ENCODE measurements at places on chromosomes 11 and 22. TPM values are rescaled to one million over a fixed set of nuclear protein-coding genes. Genes with fewer than 3 reads are reported as not detected.
A peak's percentile ranks its signal among the peaks of the same experiment; 100 is the strongest.

Gene PTPRCAP
- polyA plus RNA-seq, result 0.56 TPM

Gene GLYATL1B
- not detected for polyA plus RNA-seq

Gene SYT12
- 0.01 TPM for polyA plus RNA-seq

DNA sequence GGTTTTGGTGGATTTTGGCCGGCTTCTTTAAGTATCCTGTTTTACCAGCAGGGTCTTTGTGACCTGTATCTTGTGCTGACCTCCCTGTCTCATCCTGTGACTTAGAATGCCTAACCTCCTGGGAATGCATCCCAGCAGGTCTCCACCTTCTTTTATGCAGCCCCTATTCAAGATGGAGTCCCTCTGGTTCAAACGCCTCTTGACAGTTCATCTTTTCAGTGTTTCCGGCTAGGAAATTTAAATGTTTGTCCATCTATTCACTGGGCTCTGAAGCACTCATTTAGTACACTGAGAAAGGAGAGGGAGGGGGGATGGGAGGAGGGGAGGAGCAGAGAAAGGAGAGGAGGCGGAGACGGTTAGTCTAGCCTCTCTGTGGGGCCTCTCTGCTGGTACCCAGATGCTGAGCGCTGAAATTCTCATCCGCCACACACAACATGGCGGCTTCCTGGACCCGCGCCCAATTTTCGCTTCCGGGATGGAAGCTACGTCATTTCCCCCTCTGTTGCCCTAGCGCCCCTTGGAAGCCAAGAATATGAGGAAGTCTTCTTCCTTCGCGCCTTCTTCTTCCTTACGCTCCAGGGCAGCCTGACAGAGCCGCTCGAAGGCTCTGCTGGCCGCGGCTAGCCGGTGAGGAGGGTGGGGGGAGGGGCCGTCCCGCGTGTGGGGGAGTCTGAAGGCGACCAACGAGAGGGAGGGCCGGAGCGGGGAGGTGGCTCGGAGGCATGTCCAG lies 69.0 kb upstream of the SYT13 start:
- H3K27ac ChIP-seq, result no peak overlapping the region
- no peak overlapping the region for H3K4me3 ChIP-seq
- H3K27me3 ChIP-seq, result no peaks in the 10 kb centered on the region
- no peak for DNase-seq
- H3K36me3 ChIP-seq, result no peaks in the 10 kb centered on the region

- no peaks in the 10 kb centered on the region for H3K27me3 ChIP-seq
- DNase-seq, result no peak
- H3K27ac ChIP-seq, result no peak overlapping the region
- peaks cover 29% of the 10 kb centered on the region for H3K4me1 ChIP-seq
- peaks cover 66% of the 10 kb centered on the region for H3K36me3 ChIP-seq
- no peak overlapping the region for H3K4me3 ChIP-seq
Measured at GRCh38 chr11:75280770-75281468, 40.3 kb downstream of the TPBGL start.

GRCh38 chr22:47402876-47403525 lies 640.6 kb downstream of the TBC1D22A start:
- no peak overlapping the region for H3K4me3 ChIP-seq
- H3K27me3 ChIP-seq, result peaks cover 2% of the 10 kb centered on the region
- H3K4me1 ChIP-seq, result no peaks in the 10 kb centered on the region
- no peaks in the 10 kb centered on the region for H3K36me3 ChIP-seq
- no peak overlapping the region for H3K27ac ChIP-seq
- no peak for DNase-seq

GRCh38 chr11:62419314-62419929 lies 589 bp downstream of the SCGB1A1 start:
- H3K27ac ChIP-seq, result no peak overlapping the region
- H3K4me3 ChIP-seq, result no peak overlapping the region
- H3K4me1 ChIP-seq, result peaks cover 30% of the 10 kb centered on the region
- no peak for DNase-seq
- H3K27me3 ChIP-seq, result no peaks in the 10 kb centered on the region

GRCh38 chr22:31148953-31149627 lies 8.8 kb upstream of the PLA2G3 start:
- H3K4me3 ChIP-seq, result no peak overlapping the region
- peaks cover 5% of the 10 kb centered on the region for H3K27me3 ChIP-seq
- peak; percentile 64 for DNase-seq
- peaks cover 27% of the 10 kb centered on the region for H3K4me1 ChIP-seq
- H3K36me3 ChIP-seq, result no peaks in the 10 kb centered on the region
- no peak overlapping the region for H3K27ac ChIP-seq

GRCh38 chr11:57424792-57425564 lies 1.9 kb downstream of the SLC43A3 start:
- peaks cover 45% of the 10 kb centered on the region for H3K4me1 ChIP-seq
- DNase-seq, result peak; percentile 20
- no peak overlapping the region for H3K4me3 ChIP-seq
- peaks cover 2% of the 10 kb centered on the region for H3K27me3 ChIP-seq

GRCh38 chr22:29755889-29756288 lies 10.9 kb downstream of the ZMAT5 start:
- DNase-seq, result no peak
- H3K4me3 ChIP-seq, result no peak overlapping the region
- H3K36me3 ChIP-seq, result no peaks in the 10 kb centered on the region

DNA sequence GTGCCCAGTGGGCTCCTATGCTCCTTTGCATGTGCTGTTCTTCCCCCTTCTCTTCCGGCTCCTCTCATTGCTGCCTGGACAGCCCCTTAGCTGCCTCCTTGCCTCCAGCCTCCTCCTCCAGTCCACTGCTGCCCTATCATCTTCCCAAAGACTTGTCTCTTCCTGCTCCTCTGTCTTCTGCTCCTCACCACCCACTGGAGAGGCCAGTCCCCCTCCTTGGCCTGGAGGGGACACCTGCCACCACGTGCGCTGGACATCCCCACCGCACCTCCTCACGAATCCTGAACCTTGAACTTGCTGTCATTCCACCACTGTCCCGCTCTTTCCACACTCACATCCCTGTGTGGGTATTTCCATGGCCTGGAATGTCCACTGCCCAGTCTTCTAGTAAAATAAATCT lies 49.8 kb downstream of the MICAL2 start:
- H3K4me3 ChIP-seq, result no peak overlapping the region
- H3K27me3 ChIP-seq, result no peaks in the 10 kb centered on the region
- peaks cover 15% of the 10 kb centered on the region for H3K4me1 ChIP-seq
- no peak for DNase-seq

- H3K36me3 ChIP-seq, result no peaks in the 10 kb centered on the region
- no peaks in the 10 kb centered on the region for H3K27me3 ChIP-seq
- no peaks in the 10 kb centered on the region for H3K4me1 ChIP-seq
- no peak overlapping the region for H3K27ac ChIP-seq
- H3K4me3 ChIP-seq, result no peak overlapping the region
Measured at GRCh38 chr11:31702966-31703365, 108.2 kb downstream of the PAX6 start.

All from HepG2 (cell line).